ENCODE measurements at places on chromosomes 6 and 20.

DNA sequence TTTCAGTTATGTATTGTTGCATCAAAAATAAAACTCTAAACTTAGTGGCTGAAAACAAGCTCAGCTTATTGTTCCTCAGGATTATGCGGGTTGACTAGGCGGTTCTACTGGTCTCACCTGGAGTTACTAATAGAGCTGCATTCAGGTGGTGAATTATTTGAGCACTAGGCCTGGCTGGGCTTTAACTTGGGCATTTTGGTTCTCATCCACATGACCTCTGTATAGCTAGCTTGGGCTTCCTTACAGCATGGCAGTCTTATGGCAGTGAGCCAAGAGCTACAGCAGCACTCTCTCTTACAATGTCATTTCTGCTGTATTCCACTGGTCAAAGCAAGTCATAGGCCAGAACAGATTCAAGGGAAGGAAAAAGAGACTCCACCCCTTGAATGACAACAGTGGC lies 1.6 kb downstream of the PGBD1 start:
- no peak for ATAC-seq

- ATAC-seq = no peak
These were observed 728.9 kb upstream of the GJE1 start for GRCh38 chr6:141403827-141404226.

DNA sequence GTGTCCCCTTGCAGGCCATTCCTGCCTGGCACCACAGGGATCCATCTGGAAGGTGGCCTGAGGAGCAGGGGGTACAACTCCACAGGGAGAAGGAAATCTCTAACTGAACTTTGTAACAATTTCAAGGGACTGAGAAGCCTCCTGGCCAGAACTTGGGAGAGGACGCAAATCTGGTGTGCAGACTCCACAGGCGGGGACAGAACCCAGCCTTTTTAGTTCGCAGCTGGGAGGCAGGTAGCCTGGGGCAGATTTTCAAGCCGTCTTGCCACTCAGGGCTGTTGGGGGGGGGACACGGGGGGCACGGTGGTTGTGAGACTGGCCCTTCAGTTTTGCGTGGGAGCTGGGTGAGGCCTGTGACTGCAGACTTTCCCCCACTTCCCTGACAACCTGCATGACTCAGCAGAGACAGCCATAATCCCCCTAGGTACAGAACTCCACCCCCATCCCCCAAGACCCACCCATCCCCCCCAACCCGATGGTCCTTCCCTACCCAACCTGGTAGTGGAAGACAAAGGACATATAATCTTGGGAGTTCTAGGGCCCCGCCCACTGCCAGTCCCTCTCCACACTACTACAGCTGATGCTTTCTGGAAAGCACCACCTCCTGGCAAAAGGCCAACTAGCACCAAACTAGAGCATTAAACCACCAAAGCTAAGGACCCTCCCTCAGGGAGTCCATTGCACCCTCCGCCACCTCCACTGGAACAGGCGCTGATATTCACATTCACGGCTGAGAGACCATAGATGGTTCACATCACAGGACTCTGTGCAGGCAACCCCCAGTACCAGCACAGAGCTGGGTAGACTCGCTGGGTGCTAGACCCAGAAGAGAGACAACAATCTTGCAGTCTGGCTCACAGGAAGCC lies 3.0 kb upstream of the HUS1B start:
- no peak for ATAC-seq

DNA sequence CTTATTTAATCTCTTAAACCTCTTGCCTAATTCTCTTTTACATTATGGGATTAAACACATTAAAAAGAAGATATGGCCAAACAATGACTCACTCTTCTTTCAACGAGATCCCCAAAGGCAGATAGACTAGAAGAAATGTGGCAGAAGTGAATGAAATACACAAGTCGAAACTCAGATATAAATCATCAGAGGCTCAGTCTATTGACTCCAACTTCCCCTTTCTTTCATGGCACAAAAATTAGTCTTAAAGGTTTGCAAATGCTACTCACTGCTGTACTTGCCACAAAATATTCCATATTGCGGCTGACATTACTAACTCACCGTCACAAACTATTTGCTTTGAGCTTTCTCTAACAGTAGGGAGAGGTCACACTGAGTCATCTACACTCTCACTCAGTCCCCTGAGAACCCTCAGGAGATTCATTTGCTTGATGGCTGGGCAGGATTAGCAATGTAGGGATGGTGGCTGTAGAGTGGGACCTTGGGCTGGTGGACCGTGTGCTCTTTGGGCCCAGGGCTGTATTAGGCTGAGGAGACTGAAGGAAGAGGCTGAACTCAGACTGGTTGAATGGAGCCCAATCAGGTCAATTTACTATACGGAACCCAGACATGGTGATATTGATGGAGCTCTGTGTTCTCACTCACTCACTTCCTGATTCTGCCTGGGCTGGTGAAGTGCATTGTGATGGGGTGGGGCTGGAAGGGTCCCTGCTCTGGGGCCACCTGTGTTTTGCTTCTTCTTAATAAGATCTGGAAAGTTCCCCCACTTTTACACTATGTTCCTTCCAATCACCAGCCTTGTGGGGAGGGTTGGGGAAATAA lies 42.8 kb upstream of the UBR2 start:
- ATAC-seq = peak; percentile 95

DNA sequence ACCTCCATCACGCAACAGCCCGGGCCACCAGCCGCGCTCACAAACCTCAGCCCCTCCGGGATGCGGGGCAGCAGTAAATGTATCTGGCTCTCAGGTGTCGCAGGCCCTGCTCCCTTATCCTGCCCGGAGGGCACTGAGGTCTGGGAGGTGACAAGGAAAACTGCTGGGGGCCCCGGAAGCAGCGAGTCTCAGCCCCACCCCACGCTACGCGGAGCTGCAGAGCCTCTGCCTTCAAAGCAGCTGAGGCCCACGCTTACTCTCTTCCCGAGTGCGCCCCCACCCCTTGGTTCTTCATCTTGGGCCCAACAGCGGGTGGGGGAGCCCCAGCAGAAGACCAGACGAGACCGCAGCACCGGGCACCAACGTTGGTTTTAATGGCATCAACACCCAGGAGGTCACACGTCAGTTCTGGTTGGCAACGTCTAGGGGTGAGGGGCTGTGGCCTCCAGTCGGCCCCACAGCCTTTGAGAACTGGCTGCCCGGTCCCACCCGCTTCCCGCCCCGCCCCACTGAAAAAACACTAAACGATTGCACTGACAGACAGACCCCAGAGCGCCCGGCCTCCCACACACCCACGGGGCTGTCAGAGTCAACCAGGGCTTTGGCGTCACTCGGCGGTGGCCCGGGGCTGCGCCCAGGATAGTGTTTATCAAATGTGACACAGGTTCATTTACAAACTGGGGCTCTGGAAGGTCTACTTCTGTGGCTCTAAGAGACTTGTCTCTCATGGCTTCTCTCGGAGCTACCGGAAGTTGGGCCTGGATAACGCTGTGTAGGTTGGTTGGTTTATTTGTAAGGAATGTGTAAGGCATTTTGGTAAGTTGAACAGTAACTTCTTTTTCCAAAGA lies 43.7 kb downstream of the DSTN start:
- no peak for ATAC-seq

DNA sequence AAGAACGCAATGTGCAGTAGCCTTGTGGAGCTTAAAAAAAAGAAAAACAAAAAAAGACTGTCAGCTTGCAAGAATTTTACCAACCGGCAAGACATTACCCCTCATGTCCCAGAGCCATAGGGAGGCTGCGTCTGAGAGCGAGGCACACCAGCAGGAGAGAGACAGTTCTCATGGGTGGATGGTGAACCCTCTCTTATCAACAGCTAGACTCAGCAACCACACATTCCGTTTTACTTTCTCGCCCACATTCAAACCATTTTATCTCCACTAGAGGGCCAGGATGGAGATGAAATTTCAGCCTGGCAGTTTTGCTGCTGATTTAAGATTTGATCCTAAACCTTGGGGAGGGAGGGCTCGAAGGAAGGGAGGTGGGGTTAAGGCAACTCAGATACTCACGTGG lies 247.0 kb downstream of the ATXN1 start:
- ATAC-seq = no peak

DNA sequence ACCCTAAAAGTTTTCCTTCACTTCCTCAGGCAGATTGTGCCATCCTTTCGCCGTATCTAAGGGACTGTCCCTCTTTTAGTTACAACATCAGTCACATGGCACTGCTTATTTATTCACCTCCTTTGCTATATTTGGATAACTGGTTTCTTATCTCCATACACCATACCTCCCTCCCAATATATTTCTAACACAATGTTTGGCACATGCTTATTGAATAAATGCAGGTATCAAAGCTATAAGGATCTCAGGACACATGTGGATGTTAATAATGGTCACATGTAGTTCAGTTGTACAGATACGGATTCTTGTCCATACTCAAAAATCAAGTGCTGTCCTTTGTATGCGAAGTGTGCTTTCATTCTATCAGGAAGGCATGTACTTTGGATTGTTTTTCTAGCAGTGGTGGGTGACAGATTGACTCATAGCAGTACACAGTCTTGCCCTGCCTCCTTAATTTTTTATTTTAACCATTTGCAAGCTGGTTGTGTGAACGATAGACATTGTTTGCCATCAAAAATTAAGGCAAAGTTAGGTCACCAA lies 407.1 kb upstream of the RUNX2 start:
- no peak for ATAC-seq

DNA sequence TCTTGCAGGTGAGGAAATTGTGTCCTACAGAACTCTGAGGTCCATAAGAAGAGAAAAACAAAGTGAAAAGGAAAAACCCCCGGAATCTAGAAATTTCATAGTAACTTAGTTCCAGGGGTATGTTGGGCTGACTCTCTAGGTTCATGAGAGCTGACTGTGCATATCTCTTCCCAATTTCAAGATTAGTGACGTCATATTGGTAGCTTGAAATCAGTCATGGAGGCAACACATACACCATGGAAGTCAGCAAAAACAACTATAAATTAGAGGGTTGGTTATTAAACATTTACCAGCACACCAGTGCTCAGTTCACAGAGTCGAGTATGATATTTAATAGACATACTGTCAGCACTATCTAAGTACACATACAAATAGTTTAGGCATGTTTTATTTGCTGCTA lies 49.8 kb downstream of the PHACTR1 start:
- ATAC-seq = no peak

DNA sequence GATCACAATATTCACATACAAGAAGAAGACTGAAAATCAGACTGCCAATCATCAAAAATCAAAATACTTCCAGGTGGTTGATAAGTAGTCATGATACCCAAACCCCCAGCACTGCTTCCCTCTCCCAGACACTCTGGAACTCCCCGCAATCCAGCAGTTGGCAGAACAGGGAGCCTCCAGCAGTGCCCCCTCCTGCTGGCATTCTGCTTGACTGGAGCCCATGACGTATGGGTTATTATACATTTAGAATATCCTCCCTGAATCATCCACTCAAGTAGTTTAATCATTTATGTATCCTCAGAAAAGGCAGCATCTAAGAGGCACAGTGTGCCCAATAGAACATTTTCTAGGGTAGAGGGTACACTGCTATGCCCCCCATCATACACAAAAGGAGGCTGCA lies 9.3 kb upstream of the OGFRL1 start:
- ATAC-seq = no peak

DNA sequence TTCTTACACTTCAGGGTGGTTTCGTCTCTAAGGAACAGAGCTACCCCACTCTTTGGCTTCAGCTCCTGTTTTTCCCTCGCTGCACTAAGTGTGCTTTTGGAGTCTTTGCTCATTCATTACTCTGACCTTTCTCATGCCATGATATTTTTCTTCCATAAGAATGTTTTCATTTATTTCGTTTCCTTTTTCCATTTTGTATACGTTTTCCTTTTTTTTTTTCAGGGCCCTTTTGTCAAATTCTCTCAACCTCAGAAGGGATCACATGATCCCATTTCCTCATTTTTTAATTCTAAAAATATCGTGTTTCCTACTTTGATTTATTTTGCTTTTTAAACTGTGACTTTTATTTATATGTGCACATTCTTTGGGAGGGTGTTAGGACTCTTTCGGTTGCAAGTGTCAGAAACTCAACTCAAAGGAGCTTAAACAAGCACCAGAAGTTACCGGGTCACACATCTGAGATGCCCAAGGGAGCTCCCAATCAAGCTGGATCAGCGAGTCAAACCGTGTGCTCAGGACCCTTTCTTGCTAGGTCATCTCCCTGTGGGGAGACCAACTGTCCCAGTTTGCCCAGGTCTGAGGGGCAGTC lies 40.6 kb downstream of the GCNT2 start:
- no peak for ATAC-seq

- no peak for ATAC-seq
These were observed 344.9 kb downstream of the SMOC2 start for GRCh38 chr6:168785720-168786511.

GRCh38 chr6:163793011-163793983 lies 378.8 kb downstream of the QKI start:
- no peak for ATAC-seq

DNA sequence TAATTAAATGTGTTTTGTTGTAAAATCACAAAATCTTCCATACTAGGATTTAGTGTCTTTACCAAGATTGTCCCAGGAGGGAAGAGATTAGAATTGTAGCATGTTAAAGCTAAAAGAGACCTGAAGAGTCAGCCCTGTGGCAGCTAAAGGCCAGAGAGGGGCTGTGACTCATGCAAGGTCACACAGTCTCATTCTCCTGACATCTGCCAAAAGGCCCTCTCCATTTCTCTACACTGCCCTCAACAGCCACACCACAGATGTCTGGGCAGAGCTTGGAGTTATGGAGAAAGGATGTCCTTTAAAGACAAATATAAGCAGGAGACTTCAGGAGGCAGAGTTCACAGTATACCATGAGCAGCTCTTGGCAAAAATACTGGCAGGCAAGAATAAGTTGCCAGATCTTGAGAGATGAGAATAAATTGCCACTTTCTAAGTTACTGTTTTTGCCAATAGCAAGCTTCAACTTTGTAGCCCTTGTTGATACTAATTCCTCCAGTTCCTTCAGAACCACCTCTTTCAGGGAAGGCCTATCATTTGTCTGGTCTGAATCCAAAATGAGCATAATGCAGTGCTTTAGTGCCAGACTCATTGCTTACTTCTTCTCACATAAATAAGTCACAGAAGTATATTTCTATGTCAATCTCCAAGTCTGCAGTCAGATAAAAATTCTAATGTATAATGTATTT lies 41.7 kb downstream of the AKIRIN2 start:
- ATAC-seq = no peak

GRCh38 chr6:104995989-104996617 lies 39.2 kb downstream of the LIN28B start:
- no peak for ATAC-seq

DNA sequence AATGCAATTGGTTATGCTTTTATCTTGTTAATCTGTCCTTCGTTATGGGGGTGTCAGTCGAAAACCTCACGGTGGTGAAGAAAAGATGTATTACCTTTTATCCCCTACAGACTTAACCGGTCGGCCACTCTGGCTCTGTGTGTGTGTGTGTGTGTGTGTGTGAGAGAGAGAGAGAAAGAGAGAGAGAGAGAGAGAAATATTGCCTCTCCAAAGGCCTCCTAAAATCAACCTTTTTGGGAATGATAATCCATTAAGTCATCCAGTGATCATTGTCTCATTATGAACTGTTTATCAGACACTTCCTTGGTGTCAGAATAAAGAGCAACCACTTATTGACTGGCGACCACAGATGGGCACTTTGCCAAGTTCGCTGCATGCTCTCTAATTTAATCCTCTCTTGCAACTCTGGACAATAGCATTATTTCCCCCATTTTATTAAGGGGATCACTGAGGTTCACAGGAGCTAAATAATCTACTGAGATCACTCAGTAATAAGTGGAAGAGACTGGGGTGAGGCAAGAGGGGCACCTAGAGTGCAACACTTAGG lies 30.7 kb downstream of the SLC35D3 start:
- no peak for ATAC-seq

Measured in stimulated activated memory B cell treated with anti-CD40 and anti-IgM and Interleukin-4, amounts not matched to agents 10 μg/mL and 1 μg/mL and 100 μg/mL, for 72 hours (primary cell).